ENCODE measurements at places on chromosomes 6 and 20. TPM values are rescaled to one million over a fixed set of nuclear protein-coding genes. Genes with fewer than 3 reads are reported as not detected.

Gene HCK
- 2.9 TPM for total RNA-seq

Gene ABHD16B
- total RNA-seq = not detected

Gene HLA-F
- 6.8 TPM for total RNA-seq

Gene ENPP5
- 0.44 TPM for total RNA-seq

Gene NPEPL1
- total RNA-seq = 21.9 TPM

Gene SHLD1
- total RNA-seq = 6.4 TPM

Gene CD109
- total RNA-seq = 60.2 TPM

Gene RWDD2A
- 0.84 TPM for total RNA-seq

Gene C6orf163
- total RNA-seq = 1.1 TPM

Gene ZSCAN31
- total RNA-seq = 9.4 TPM

Gene C20orf144
- total RNA-seq = not detected

Gene MEI4
- total RNA-seq = not detected

Gene ZNF512B
- total RNA-seq = 13.9 TPM

Gene NFS1
- total RNA-seq = 25.1 TPM

Gene ME1
- 32.4 TPM for total RNA-seq

Gene C6orf141
- total RNA-seq = 9.3 TPM

Gene RPS18
- total RNA-seq = 3,499 TPM

Gene LGSN
- not detected for total RNA-seq

Gene TMC2
- not detected for total RNA-seq

Gene PHACTR3
- total RNA-seq = not detected

Gene VSX1
- total RNA-seq = not detected

Gene HRH3
- total RNA-seq = not detected

Gene PRL
- total RNA-seq = not detected

Gene EDEM2
- total RNA-seq = 13.7 TPM

Gene OR12D1
- total RNA-seq = not detected

Gene ZFP64
- 12.9 TPM for total RNA-seq

Gene FAM229B
- total RNA-seq = 5.1 TPM

Gene BACH2
- total RNA-seq = 0.76 TPM

Gene EMILIN3
- total RNA-seq = 0.12 TPM

Gene TP53TG5
- total RNA-seq = 0.36 TPM

Gene PTCHD4
- 0.40 TPM for total RNA-seq

Gene BPIFB2
- total RNA-seq = 2.0 TPM

Gene ARMH2
- not detected for total RNA-seq

Gene PM20D2
- total RNA-seq = 5.5 TPM

Gene ZC3H12D
- 0.36 TPM for total RNA-seq

Gene NRSN2
- 7.1 TPM for total RNA-seq

Gene PBOV1
- not detected for total RNA-seq

Gene BRD2
- total RNA-seq = 99.3 TPM

Gene LMBRD1
- 22.0 TPM for total RNA-seq

Gene OR12D3
- not detected for total RNA-seq

Gene RNF39
- total RNA-seq = 2.6 TPM

Gene PRKN
- total RNA-seq = 2.4 TPM

Gene SSTR4
- not detected for total RNA-seq
